ENCODE measurements at places on chromosomes 3 and 15.

GRCh38 chr3:878746-879145 lies 214.1 kb upstream of the CNTN6 start:
- DNase-seq: no peak

GRCh38 chr3:30350011-30350410 lies 256.4 kb upstream of the TGFBR2 start:
- no peak for DNase-seq

DNA sequence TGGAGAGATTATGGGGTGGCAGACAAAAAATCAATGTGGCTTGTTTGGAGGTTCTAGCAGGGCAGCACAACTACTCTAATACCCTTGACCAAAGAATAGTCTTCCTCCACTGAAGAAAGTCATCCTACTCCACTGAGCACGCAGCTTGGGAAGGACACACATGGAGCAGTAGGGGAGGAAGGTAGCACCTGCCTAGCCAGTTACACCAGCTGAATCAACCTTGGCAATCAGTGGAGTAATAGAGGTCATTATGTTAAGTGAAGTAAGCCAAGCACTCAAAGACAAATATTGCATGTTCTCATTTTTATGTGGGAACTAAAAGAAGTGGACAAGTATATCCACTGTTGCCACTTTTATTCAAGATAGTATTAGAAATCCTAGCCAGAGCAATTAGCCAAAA lies 555.8 kb upstream of the ALCAM start:
- DNase-seq: no peak

- peak; percentile 97 for DNase-seq
Measured at GRCh38 chr3:64190517-64191515, 34.5 kb downstream of the PRICKLE2 start.

DNA sequence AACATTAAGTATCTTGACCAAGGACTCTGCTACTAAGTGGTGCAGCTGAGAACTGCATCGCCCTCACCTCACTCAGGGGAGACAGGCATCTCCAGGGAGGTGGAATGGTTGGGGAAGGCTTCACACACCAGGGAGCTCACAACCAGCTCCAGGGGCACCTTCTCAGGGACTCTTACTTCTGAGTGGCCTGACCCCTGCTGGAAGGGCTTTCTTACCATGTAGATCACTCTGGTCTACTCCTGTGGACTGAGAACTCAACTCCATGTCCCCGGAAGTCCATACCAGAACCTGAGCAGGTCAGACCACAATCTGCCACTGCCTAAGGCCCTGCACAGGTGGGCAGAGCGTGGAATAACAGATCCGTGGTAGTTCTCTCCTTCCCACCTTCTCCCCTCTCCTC lies 140.5 kb downstream of the TLE3 start:
- DNase-seq: no peak

DNA sequence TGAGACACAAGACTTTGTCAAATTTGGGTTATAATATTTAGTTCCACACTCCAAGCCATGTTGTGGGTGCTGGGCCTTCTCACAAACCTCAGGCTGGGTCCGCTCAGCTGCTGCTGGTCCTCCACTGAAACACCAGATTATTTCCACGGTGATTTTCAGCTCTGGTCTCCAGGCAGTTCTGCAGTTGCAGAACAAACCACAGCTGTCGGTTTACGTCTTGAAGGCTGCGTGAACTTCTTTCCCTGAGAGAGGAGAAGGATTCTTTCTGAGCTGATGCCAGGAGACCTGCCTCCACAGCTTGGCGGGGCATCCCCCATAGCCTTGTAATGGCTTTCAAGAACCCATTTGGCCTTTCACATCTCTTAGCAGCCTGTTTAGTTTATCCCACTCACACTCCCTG lies 16.2 kb downstream of the GALNT15 start:
- DNase-seq: no peak

DNA sequence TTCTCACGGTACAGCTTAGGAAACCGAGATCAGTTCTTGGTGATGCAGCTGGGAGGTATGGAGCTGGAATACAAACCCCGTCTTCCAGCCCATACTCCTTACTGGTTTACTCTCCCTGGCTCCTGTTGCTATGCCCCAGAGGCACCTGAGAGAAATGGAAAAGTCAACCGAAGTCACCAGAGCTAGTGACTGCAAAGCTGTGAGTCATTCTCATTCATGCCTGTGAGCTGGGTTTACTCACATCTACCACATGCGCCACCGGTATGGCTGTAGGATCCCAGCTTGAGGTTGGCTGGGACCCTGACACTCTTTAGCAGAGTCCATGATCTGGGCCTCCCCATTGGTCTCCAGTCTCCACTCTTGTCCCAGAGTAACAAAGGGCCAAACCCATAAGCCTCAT lies 111.5 kb upstream of the ETV5 start:
- DNase-seq: no peak

- DNase-seq: no peak
Measured at GRCh38 chr15:66110864-66111263, 142.7 kb downstream of the MEGF11 start.

DNA sequence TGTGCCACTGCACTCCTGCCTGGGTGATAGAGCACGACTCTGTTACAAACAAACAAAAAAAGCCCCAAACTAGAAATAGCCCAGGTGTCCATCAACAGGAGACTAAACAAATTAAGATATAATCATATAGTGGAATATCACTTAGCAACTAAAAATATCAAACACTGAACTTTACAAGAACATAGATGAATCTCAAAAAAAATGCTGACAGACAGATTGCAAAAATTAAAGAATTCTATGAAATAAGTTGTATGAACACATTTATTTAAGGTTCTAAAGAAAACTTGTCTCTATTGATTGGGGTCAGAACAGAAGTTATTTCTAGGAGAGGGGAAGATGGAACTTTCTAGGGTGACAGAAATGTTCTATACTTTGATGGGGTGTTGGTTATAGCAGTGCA lies 268.2 kb downstream of the CTNNB1 start:
- no peak for DNase-seq

GRCh38 chr15:76108021-76108723 lies 48.4 kb downstream of the TMEM266 start:
- no peak for DNase-seq

DNA sequence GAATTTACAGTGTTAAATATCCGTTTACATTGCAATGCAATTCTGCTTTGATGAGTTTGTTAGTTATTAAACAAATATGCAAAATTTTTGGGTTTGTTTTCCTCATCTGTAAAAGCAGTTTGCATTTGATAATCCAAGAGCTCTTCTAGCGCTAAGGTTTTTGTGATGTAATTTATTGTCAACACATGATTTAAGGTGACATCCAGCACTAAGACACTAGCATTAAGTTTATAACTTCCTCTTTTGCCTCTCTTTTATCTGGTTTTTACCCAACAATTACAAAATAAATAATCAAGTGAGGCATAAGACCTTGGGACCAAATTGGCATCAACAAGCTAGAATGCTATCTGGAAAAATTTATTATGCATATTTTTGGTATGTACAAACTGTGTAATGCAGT lies 969 bp upstream of the DNAJC19 start:
- DNase-seq: no peak

DNA sequence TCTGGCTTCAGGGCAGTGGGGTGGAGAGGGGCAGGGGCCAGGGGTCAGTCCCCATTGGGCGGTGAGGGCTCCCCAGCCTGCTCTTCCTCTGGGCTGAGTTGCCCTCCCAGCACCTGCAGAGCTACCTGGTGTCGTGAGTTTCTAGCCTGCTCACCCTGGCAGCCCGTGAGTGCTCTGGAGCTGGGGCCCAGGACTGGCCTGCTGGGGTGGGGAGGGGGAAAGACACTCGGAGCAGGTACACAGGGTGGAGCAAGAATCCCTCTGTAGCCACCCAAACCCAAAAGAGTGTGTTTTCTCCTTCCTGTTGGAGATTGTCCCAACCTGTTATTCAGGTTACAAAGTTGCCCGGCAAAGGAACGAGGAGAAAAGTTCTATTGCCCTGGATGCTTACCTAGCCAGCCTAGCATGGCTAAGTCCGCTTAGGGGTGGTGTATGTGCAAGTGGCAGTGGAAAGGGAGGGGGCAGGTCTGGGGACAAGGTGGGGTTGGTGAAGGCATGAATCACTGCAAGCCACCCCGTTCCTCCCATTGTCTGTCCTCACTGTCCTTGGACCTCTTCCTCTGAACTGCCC lies 8.9 kb downstream of the FAM3D start:
- no peak for DNase-seq

DNA sequence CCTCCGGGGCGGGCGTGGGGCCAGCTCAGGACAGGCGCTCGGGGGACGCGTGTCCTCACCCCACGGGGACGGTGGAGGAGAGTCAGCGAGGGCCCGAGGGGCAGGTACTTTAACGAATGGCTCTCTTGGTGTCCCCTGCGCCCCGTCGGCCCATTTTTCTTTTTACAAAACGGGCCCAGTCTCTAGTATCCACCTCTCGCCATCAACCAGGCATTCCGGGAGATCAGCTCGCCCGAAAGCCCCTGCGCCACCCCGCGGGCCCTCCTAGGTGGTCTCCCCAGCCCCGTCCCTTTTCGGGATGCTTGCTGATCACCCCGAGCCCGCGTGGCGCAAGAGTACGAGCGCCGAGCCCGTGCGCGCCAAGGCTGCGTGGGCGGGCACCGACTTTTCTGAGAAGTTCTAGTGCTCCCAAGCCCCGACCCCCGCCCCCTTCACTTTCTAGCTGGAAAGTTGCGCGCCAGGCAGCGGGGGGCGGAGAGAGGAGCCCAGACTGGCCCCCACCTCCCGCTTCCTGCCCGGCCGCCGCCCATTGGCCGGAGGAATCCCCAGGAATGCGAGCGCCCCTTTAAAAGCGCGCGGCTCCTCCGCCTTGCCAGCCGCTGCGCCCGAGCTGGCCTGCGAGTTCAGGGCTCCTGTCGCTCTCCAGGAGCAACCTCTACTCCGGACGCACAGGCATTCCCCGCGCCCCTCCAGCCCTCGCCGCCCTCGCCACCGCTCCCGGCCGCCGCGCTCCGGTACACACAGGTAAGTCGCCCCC lies at the start of gene THBS1:
Gene THBS1, plus strand, starts transcription at position 595 of the 757 bp plus-strand sequence. CDS start 779 bp downstream, outside the sequence.
- peak; percentile 97 for DNase-seq

- DNase-seq: peak; percentile 81
Measured at GRCh38 chr15:74209997-74210671, 7.5 kb upstream of the STRA6 start.

DNA sequence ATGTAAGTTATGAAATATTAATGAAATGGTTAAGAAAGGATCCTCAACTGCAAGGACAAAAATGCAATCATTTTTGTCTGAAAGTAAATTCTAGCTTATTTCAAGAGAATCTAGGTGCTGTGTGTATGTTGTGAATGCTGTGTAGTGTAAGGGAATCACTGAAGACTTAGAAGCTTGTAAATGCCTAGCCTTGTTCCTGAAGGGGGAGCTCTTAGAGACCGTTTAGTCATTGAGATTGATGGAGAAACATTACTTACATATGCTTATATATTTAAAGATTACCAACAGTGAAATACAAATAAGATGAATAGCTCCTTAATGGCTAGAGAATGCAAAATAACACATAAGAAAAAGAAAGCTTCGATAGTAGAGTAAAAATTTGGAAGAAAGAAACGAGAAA lies 67.9 kb downstream of the CNTN4 start:
- DNase-seq: no peak

GRCh38 chr15:92934716-92935115 lies 34.6 kb downstream of the CHD2 start:
- DNase-seq: no peak

- no peak for DNase-seq
Measured at GRCh38 chr3:71499227-71499876, 84.2 kb downstream of the FOXP1 start.

- no peak for DNase-seq
Measured at GRCh38 chr3:128855569-128855968, 23.9 kb upstream of the ACAD9 start.
